Stimulated activated CD8-positive, alpha-beta memory T cell treated with anti-CD3 and anti-CD28 coated beads, Interleukin-7, amount 100 ng/mL, for 48 hours (primary cell): ENCODE measurements at places on chromosomes 12 and 14.

DNA sequence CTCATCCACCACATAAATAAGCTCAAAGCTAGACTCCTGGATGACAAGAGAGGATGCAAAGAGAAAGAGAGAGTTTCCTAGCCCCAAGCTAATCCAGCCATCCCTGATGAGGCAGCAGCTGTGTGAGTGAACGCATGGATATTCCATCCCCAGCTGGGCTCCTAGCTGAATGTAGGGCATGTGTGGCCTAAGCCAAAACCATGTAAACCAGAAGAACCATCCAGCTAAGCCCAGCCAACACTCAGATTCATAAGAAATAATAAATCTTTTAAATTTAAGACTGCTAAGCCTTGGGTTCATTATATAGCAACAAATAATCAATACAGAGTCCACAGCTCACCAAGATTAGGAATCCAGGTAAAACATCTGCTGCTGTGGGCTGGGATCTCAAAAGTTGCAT is 94.3 kb downstream of the TNFAIP2 start:
- no peak for DNase-seq

- DNase-seq: no peak
Observed at GRCh38 chr14:104120281-104120741, 18.1 kb upstream of the KIF26A start.

DNA sequence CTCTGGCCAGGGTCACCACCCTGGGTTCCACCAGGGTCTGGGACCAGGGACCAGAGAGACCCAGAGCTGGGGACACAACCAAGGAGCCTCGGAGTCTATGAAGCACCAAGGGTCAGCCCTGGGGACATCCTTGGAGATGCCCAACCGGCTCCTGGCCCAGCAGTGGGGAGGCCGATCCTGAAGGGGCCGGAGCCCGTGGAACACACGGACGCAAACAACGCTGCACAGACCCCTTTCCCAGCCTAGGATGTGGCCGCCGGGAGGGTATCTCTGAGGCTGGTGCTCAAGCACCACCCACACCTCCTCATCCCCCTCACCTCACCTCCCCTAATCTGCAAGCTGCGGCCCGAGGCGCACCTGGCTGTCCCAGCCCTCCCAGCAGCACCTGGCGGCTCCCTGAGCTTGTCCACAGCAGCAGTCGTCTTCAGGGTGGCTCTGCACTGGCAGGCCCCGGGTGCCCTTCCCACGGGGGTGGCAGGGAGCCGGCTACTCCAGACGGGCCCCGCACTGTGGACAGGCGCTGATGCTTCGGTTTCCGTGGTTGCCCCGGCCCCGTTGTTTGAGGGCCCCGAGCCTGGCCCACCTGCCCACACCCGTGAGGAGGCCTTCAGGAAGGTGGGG is 146.8 kb upstream of the C14orf180 start:
- no peak for DNase-seq

- no peak for DNase-seq
Observed at GRCh38 chr14:68408680-68409079, 384.2 kb downstream of the ZFP36L1 start.

DNA sequence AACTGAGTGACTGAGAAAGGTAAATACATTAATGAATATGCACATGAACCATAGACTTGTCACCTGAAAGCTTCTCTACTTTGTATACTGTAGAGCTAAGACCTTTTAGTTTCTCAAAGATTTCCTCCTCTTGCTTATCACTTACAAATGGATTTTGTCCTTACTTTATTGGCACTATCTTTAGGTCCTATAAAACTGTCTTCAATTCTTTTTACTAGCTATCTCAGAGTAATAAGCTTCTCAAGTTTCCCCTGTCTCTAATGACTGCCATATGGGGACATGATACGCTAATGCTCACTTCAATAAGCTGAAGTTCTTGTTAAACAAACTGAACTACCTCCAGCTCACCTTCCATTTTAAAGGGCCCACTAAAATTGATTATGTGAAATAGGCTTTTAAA is 468.2 kb upstream of the CCDC196 start:
- DNase-seq: no peak

- no peak for DNase-seq
Observed at GRCh38 chr12:52461693-52462092, 9.7 kb upstream of the KRT6B start.

GRCh38 chr12:66979251-66979650 is 289.9 kb upstream of the CAND1 start:
- DNase-seq: no peak

GRCh38 chr14:94111276-94112095 is 950 bp downstream of the IFI27 start:
- no peak for DNase-seq

- DNase-seq: no peak
Observed at GRCh38 chr14:73748858-73749357, 34.7 kb upstream of the PNMA1 start.

GRCh38 chr14:68291820-68292219 is 472.2 kb downstream of the RAD51B start:
- no peak for DNase-seq

- no peak for DNase-seq
Observed at GRCh38 chr14:33578461-33579216, 372.2 kb downstream of the EGLN3 start.

DNA sequence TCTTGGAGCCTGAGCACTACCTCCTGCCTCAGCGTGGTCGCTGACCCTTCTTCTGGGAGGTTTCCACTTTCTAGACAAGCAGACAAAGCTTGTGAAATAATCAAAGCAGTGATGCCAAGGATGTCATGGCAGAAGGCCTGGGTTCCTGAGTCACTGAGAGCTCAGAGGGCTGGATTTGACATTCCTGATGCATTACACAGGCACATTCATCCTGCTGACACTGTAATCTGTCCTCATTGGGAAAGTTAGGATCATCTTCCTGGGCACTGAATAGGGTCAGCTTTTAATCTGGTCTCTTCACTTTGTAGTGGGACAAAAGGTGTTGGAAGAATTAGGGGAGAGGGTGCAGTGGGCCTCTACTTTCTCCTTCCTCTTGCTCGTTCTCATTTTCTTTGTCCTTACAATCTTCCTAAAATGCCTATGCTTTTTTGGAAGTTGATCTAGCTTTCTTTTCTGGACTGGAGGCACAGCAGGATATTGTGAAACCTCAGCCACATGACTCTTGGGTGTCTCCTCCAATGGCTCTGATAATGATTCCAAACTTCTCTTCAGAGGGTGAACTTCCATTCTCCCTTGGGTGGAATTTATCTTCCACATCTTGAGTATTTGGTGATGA is 29.6 kb downstream of the EEA1 start:
- DNase-seq: no peak

DNA sequence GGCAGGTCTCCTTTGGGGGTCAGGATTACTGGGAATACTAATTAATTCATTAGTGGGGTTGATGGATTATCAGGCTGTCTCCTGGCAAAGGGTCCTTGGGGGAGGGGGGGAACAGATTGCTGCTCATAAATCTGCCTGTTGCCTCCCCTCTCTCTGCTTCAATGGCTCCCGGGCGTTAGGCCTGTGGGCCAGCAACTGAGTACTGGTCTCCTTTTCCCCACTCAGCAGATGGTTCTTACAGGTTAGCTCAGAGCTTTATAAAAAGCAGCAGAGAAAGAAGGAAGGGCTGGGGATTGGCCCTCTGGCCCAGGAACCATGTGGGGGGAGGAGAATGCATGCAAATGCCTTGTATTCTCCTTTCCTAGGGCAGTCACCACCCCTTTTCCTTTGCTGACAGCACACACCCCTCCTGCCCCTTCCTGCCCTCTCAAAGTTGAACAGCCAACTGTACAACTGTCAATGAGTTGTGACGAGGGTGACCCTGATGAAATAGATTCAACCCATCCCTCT is 2.3 kb upstream of the NEUROD4 start:
- no peak for DNase-seq

GRCh38 chr12:52496590-52497071 is 3.6 kb upstream of the KRT6A start:
- DNase-seq: no peak

DNA sequence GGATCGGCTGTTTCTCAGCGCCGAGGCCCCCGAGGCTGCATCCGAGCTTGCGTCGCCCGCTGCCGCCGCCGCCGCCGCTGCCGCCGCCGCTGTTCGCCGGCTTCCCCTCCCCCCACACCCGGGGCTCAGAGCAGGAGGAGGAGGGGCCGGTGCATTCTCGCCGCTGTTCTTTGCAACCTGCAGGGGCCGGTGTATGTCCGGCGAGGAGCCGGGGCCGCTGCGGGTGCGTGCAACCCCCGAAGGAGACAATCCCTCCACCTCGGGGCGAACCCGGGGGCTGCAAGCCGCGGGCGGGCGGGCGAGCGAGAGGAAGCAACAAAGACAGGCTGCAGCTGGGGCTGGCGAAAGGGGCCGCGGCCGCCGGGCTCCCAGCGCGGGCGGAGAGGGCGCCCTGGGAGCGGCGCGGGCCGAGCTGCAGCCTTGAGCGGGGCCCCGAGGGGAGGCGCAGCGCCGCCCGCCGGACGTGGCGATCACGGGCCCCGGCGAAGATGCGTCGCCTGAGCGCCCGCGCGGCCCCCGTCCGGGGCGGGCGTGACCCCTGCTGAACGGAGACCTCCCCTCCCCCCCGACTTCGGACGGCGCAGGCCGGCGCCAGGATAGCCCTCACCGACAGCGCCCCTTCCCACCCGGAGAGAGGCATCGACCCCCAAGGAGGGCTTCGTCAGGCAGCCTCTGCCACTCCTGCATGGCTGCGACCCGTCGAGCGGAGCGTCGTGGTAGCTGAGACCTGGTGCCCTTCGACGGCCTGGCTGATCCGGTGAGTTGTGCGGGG is 702 bp downstream of the FAM222A start:
- no peak for DNase-seq

DNA sequence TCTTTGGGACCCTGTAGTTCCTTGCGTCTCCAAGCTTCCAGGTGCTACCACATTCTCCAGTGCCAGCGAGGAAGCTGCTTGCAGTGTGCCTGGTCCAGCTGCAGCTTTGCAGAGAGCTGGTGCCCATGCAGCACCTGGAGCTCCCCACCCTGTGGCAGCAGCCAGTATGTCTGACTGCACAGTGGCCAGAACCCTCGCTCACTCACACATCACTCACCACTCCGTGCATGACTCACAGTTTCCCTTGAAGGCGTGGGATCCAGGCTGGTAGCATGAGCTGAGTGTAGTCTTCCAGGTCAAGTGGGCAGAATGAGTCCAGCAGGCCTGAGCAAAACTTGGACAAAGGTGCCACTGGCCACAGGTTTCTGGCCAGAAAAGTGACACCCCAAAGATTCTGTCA is 33.6 kb downstream of the SDR9C7 start:
- DNase-seq: no peak

DNA sequence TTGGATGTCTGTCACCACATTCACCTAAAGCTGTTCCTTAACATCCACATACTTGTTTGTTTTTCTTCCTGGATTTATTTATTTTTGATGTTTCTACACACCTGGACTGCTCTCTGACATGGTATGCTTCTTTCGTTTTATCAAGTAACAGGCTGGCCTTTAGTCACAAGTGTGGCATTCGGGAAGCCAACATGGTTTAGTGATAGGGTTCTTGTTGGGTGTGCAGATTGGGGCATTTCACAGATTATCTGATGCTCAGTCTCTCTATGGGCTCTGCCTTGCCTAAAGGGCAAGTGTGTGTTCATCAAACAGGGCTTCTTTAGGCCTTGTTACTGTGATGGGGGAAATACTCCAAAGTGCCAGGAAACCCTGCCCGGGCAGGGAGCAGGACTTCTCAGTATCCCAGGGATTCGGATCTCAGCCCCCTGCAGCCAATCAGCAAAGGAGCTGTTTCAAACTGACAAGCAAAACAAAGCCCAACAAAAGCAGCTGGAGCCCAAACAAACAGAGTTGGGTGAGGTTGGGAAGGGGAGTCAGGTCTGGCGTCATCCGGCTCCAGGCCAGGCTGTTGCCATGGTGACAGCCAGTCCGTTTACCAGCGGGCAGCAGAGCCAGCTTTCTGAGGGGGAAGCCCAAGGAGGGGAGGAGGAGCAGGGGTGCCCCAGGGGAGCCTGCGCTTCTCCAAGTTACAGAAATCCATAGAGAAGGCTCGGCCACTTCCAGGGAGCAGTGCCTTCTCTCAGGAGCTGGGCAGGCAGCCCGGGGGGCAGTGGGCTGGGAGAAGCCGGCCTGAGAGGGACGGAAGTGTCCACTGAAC is 31.9 kb downstream of the FOS start:
- DNase-seq: no peak

GRCh38 chr12:3493859-3494176 is 2.8 kb downstream of the PRMT8 start:
- DNase-seq: no peak

GRCh38 chr14:78403278-78403815 is 233.2 kb downstream of the NRXN3 start:
- no peak for DNase-seq

DNA sequence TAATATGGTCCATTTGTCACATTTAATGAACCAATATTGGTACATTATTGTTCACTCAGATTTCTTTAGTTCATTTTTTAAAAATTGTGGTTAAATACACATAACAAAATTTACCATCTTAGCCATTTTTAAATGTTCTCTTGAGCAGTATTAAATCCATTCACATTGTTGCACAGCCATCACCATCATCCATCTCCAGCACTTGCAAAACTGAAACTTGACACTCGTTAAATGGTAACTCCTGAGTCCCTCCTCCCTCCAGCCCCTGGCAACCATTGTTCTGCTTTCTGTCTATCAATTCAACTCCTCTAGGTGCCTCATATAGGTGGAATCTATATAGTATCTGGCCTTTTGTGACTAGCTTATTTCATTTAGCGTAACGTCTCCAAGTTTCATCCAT is 86.4 kb downstream of the ACACB start:
- no peak for DNase-seq

- DNase-seq: no peak
Observed at GRCh38 chr14:23066368-23066767, 9.0 kb upstream of the CDH24 start.

DNA sequence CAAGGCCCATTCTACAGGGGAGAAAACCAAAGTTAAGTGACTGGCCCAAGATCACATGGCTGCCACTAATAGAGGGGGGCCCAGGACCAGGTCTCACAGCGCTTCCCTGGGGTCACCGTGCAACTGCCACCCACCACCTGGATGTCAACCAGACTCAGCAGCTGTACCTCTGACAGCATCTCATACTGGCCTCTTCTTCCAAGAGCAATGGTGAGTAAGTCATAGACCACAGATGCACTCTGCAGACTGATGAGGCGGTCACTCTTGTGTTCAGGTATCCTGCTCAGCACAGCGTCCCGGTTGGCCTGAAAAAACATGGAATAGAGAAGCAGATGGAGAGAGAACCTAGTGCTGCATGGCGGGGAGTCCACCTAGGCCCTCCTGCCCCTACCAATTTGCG is 139.9 kb downstream of the TTC7B start:
- no peak for DNase-seq

DNA sequence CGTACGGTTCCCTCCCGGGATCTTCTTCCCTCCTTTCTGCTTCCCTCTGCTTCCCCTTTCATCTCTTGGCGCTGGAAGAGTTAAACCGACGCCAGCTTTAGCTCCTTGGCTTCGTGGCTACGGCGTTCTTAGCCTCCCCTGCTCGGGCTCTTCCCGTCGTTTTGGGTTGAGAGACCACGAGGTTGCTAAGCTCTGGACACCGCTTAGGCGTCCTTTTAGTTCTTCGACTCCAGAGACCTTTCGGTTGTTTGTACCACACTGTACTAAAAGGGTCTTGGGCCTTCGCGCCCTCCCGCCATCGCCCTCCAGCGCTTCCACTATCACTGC is 545 bp downstream of the CPSF2 start:
- no peak for DNase-seq
